ENCODE measurements at places on chromosomes 16 and 17.

DNA sequence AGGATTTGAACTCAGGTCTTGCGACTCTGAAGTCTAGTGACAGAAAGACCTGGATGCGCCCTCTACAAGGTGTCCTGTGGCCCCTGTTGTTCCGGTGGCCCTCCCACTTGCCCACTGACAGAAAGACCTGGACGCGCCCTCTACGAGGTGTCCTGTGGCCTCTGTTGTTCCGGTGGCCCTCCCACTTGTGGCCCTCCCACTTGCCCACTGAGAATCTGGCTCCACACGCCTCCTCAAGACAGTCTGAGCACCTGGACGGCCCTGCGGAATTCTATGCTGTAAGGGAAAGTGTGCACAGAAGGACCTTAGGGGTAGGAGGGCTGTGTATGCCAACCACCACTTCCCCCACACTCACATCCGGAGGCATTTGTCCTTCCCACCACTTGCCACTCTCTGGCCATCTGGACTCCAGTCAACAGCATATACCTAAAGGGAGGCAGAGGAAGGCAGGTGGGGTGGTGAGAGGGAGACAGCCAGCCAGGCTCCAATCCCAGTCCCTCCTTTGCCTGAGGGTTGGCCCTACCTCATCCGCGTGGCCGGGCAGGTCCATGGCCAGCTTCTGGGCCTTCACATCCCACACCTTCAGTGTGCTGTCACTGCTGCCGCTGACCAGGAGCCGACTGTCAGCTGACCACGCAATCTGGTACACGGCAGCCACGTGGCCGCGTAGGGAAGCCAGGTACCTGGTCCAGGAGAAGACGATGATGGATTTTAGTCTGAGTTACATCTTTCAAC is 9.1 kb downstream of the NLE1 start:
- DNase-seq: no peak

- no peak for DNase-seq
Measured at GRCh38 chr17:78541488-78542206, 35.5 kb downstream of the DNAH17 start.

GRCh38 chr16:75810342-75810741 is 84.1 kb upstream of the CPHXL start:
- DNase-seq: no peak

DNA sequence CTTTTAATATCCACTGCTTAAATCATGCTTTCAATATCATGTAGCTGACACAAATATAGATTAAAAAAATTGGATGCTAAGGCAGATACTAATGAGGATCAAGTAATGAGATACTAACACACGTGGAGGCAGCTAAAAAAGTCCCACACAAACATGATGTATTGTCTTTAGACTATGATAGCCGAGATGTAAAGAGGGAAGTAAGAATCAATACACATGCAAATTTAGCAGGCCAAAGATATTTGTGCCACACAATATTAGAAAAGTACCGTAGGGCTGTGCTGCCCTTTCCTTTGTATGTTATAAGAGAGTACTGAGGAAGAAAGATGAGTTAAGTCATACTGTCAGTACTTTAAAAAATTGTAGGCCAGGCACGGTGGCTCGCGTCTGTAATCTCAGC is 51.4 kb upstream of the STAC2 start:
- DNase-seq: no peak

Data from AG08396 (cell line).